ENCODE measurements at places on chromosomes 3 and 15.

- peak; percentile 52 for DNase-seq
Observed at GRCh38 chr3:69385723-69386555, at the start of gene FRMD4B. TSS of gene FRMD4B (minus strand) at chr3:69386088. CDS start at chr3:69385989, 99 bp downstream.

- DNase-seq, result no peak
Observed at GRCh38 chr3:78580681-78581080, 1187.1 kb downstream of the ROBO1 start.

DNA sequence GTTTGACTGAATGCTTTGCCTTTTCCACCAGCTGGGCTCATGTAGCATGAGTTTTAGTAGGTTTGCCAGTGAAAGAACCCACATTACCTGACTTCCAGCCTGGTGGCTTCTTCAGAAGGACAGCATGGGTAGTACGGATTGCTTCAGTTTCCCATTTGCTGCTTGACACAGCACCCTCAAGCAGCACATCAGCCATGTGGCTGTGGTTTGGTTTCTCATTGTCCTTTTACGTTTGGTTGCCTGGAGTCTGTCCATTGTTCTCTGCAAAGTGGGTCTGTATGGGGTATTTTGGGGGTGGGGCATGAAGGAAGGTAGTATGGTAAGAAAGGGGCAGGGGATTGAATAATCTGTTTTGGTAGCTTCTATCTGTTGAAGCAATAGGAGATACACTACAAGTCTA, 227.2 kb upstream of the ICE2 start:
- no peak for DNase-seq

DNA sequence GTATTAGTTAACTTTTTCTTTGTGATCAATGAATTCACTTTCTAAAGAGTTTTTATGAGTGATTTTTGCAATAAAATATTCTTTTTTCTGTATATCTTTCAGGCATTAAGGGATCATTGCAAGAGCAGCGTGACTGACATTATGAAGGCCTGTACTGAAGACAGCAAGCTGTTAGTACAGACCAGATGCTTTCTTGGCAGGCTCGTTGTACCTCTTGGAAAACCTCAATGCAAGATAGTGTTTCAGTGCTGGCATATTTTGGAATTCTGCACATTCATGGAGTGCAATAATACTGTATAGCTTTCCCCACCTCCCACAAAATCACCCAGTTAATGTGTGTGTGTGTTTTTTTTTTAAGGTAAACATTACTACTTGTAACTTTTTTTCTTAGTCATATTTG, 24.4 kb downstream of the SELENOT start:
- no peak for DNase-seq

DNA sequence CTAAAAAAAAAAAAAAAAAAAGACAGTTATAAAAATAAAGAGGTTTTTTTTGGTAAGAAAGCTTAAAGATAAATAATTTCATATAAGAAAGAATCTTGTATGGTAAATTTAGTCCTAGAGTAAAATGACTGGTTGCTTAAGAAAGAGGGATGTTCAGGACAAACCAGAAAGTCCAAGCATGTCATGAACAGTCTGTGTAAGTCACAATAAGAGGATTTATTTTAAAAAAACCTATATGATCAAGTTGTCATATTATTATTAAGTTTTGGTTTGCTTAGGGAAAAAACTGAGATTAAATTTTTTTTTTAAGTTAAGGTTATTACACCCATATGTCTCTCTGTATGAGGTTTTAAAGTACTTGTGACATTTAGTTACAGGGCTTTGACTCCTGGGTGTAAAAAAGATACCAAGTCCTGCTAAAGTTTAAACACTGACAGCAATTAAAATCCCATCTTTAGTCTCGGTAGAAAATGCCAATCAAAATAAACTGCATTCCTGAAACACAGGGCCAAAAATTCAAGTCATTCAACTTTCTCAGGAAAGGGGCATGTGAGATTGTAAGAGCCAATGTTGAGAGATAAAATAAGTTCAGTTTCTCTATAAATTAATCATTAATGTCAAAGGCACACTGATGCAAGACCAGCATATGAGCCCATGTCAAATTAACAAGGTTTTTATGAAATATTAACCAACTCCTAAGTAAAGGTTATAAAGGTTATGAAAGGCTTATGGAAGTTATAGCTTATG, 8.5 kb upstream of the BDH1 start:
- DNase-seq, result no peak

DNA sequence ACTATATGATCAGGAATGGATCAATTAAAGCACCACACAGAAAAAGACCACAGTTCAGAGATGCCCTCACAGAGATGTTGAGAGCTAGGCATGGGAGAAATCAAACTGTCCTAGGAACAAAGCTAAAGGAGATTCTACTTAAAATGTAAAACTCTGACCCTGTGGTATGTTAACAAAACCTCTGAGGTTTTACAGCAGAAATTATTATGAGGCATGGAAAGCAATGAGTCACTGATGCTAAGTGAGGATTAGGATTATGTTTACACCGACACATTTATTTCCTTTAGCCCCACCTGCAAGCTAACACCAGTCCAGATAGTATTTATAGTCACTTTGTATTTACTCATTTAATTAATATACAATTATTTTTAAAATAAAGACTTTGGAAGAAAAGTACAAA, 1242.2 kb downstream of the OTOL1 start:
- no peak for DNase-seq

GRCh38 chr3:4158329-4158728, 144.8 kb upstream of the SETMAR start:
- no peak for DNase-seq

DNA sequence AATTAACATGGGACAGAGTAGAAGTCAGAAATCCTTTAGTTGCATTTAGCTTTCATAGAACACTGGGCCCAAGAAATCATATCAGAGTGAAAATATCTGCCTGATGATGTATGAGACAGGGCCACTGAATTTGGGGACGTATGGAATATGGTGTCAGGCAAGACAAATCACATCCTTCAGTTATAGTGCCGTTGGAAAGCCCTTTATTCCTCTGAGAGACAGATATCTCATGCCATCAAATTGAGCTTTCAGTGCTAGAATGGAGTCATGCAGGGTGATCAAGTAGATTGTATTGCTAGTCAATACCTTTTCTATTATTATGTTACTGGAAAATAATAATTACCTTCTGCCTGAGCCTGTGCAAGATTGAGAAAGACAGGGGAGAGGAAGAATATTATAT, 398.2 kb upstream of the RARB start:
- no peak for DNase-seq

- DNase-seq, result peak; percentile 75
Observed at GRCh38 chr3:185823078-185824044, 1.5 kb downstream of the IGF2BP2 start.

GRCh38 chr15:85353516-85353915, 26.9 kb upstream of the AKAP13 start:
- no peak for DNase-seq

DNA sequence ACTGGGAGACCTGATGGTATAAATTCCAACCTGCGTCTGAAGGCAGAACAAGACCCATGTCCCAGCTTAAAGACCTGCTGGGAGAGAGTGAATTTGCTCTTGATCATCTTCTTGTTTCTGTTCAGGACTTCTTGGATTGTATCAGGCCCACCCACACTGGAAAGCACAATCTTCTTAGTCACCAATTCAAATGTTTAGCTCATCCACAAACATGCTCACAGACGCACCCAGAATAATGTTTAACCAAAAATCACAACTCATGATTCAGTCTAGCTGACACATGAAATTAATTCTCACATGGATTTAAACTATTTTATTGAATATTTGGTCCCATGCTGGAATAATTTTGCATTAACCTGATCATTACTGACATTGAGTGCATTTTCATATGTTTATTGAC, 37.8 kb upstream of the GOLGA6L2 start:
- DNase-seq, result no peak

- peak; percentile 52 for DNase-seq
Observed at GRCh38 chr3:137970914-137971831, 38.8 kb upstream of the CLDN18 start.

DNA sequence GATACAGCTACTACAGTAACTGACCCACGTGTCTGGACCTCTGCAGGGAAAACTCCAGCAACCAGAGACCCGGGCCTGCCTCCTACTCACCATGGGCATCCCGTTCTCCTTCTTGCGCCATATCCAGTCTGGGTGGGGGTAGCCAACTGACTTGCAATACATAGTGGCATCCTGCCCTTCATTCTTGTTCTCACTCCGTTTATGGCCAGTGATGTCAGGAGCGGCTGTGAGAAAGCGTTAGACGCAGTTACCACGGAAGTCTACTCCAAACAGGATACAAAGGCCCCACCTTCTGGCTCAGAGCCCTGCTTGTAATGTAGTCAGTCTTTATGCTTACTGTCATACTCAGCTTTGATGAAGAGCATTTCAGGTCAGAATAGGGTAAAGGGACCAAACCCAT, 59.6 kb downstream of the NPTN start:
- no peak for DNase-seq

DNA sequence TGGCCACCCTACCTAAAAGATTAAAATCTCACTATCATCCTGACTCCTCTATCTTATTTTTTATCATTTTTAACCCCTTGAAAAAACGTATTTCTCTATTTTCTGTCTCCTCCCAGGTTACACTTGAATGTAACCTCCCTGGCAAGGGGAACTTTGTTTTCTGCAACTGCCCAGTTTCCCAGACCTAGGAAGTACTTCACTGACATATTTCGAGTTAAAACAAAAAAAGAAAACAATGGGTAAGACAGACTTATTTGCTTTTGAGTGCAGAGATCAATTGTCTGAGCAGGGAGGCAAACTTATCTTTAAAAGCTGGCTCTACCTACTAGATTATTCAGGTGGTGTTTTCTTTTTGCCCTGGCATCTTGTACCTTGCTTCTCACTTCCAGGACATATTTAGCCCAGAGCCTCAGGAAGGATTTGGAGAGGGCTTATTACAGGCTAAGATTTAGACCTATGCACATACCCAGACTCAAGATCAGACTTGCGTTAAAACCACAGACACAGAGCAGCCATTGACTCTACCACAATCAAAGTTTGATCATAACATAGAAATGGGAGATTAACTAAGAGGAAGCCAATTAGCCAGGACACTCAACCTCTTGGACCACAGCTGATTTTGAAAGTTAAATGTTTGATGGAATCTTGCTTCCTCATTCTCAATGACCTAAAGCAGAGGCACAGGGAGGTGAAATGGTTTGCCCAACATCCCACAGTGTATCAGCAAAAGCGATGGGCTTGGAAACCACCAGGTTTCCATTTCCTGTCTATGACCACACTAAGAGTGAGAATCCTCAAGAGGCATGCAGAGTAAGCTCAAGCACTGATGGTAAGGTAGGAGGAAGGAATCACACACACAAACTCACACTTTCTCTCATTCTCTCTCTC, 169.5 kb upstream of the THBS1 start:
- no peak for DNase-seq

DNA sequence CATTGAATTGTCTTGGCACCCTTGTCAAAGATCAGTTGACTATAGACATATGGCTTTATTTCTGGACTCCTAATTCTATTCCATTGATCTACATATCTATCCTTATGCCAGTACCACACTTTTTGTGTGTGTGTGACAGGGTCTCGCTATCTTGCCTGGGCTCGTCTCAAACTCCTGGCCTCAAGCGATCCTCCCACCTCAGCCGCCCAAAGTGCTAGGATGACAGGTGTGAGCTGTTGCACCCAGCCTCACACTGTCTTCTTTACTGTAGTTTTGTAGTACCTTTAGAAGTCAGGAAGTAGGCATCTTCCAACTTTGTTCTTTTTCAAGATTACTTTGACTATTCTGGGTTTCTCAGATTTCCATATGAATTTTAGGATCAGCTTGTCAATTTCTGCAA, 24.3 kb downstream of the CDAN1 start:
- no peak for DNase-seq

GRCh38 chr15:71155534-71155933, 40.3 kb downstream of the THSD4 start:
- DNase-seq, result no peak

- no peak for DNase-seq
Observed at GRCh38 chr3:17831366-17831765, 88.9 kb upstream of the TBC1D5 start.

GRCh38 chr15:61275901-61276300, 46.8 kb upstream of the RORA start:
- no peak for DNase-seq

DNA sequence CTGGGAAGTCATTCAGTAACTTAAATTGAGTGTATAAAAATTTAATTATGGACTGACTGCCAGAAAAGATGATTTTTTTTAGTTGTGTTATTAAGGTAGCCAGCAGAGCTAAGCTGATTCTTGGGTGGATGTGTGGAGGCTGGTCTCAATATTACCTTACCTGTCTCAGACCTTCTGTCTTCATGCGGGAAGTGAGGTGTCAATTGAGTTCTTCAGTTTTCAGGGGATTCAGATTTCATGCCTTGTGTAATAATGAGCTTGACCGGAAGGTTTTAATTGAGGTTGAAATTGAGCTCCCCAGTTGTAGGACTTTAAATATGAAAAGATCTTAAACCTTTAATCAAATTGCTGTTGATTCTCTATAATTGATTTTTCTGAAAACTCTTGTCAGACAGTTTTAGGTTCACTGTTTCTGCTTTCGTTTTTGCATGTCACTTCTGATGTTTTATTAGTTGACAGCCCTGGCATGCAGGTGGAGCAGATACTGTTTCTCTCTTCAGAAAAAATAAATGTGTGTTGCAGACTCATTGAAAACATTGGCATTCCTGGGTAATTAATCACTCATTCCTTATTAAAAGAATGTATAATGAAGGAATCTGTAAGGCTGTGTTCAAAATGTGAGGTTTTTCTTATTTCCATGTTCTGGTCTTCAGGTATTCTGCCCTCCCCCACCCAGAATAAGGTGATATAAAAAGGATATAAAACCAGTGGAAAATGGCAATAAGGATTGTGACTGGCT, 54.5 kb downstream of the PSMD6 start:
- DNase-seq, result no peak

- DNase-seq, result no peak
Observed at GRCh38 chr3:173584838-173585831, 187.6 kb downstream of the NLGN1 start.

DNA sequence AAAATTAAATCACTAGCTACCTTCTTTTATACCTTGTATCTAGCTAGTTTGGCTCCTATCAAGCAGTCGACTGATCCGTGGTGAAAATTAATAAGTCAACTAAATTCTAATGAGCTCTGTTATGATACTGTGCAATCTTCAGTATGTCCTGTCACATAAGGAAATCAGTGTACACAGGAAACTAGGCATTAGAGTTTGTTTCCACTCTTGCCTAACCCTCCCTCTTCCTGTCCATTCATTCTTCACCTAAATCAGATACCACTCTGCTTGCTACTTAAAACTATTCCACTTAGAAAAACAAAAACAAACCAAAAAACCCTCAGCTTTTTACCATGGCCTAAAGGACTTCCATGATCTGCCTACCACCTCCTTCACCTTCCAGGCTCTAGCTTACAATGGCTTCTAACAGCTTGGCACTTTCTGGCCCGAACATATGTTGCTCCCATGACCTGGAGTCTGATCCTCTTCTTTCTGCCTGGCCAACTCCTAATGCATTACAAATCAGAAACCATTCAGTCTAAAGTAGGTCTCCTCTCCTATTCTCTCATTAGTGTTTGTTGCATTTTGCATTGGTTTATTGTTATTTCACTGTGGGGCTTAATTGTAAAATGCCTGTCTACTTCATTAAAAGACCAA, 7.9 kb downstream of the RFC4 start:
- DNase-seq, result no peak
